Activated CD4-positive, alpha-beta T cell treated with anti-CD3 and anti-CD28 coated beads, Interleukin-2, amount 10 ng/mL, durations not matched to agents 7 days and 5 days (primary cell): ENCODE measurements at places on chromosomes 11 and 22.

- no peak overlapping the region for H3K27ac ChIP-seq
- DNase-seq: no peak
- H3K4me1 ChIP-seq: no peaks in the 10 kb centered on the region
- H3K36me3 ChIP-seq: peaks cover 2% of the 10 kb centered on the region
- no peaks in the 10 kb centered on the region for H3K27me3 ChIP-seq
- H3K4me3 ChIP-seq: no peak overlapping the region
Measured at GRCh38 chr22:46639843-46640242, 19.7 kb downstream of the GRAMD4 start.

DNA sequence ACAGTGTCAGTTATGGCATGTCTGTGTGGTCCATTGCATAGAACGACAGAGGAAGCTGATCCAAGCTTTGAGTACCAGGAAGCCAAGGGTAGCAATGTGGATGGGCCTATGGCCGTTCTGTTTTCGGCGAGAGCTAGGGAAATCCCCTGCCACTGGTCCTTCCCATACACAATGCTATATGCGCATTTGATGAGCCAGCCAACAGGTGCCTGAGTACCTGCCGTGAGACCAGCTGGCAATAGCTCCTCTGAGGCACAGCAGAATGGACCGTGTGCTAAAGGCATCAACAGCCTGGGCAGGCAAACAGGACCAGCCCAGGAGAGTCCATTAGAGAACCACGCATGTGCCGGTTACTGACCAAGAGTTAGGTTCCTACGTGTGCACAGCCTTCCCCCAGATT lies 753.0 kb downstream of the NTM start:
- DNase-seq: no peak
- H3K27me3 ChIP-seq: no peaks in the 10 kb centered on the region
- no peaks in the 10 kb centered on the region for H3K4me1 ChIP-seq
- no peak overlapping the region for H3K27ac ChIP-seq

- DNase-seq: no peak
- H3K27me3 ChIP-seq: no peaks in the 10 kb centered on the region
- peaks cover 2% of the 10 kb centered on the region for H3K36me3 ChIP-seq
- H3K27ac ChIP-seq: no peak overlapping the region
- peaks cover 29% of the 10 kb centered on the region for H3K4me1 ChIP-seq
Measured at GRCh38 chr11:123474994-123475393, 44.9 kb downstream of the GRAMD1B start.

DNA sequence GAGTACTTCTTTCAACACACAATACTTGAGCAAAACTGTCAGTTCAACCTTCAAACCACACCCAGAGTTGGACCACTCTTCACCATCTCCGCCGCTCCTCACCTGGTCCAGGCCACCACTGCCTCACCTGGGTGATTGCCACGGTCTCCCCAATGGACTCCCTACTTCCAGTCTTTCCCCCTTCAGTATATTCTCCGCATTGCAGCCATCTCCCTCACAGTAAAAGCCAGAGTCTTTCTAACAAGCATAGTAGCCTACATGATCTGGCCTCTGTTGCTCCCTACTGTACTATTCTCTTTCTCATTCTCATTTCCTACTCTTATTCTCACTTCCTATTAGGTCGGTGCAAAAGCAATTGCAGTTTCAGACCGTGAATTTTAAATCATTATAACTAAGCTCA lies 28.5 kb downstream of the AASDHPPT start:
- H3K4me1 ChIP-seq: no peaks in the 10 kb centered on the region
- no peaks in the 10 kb centered on the region for H3K27me3 ChIP-seq
- no peak for DNase-seq
- no peaks in the 10 kb centered on the region for H3K36me3 ChIP-seq

GRCh38 chr11:57639321-57640067 lies 10.2 kb downstream of the YPEL4 start:
- H3K27ac ChIP-seq: peak overlapping the region; percentile 25
- no peaks in the 10 kb centered on the region for H3K36me3 ChIP-seq
- peaks cover 36% of the 10 kb centered on the region for H3K4me1 ChIP-seq
- H3K4me3 ChIP-seq: peak overlapping the region; percentile 82

DNA sequence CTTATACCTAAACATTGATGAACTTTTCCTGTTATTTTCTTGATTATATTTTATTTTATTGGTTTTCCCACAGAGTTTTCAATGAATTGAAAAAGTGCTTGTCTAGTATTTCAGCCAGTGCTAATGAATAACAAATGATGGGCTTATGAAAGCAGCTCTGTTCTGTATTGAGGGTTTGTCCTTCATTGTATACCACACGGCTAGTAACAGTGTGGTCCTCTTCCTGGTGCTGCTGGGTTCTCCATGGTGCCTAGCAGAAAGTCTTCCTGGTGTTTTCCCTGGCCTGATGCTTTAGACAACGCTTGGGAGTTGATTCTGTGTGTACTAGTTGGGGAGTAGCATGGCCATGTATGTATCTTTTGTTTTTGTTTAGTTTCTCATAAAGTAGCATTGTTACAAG lies 89.1 kb downstream of the MTMR3 start:
- no peak for DNase-seq
- H3K27ac ChIP-seq: no peak overlapping the region
- no peak overlapping the region for H3K4me3 ChIP-seq
- no peaks in the 10 kb centered on the region for H3K4me1 ChIP-seq

- H3K4me3 ChIP-seq: no peak overlapping the region
- no peaks in the 10 kb centered on the region for H3K27me3 ChIP-seq
- peaks cover 65% of the 10 kb centered on the region for H3K4me1 ChIP-seq
- no peak overlapping the region for H3K27ac ChIP-seq
Measured at GRCh38 chr22:37190262-37190780, 2.3 kb upstream of the C1QTNF6 start.

GRCh38 chr11:86129740-86130540 lies 61.1 kb upstream of the PICALM start:
- no peak overlapping the region for H3K27ac ChIP-seq
- no peak overlapping the region for H3K4me3 ChIP-seq
- DNase-seq: no peak
- H3K4me1 ChIP-seq: peaks cover 1% of the 10 kb centered on the region
- H3K36me3 ChIP-seq: no peaks in the 10 kb centered on the region

- H3K27ac ChIP-seq: no peak overlapping the region
- no peaks in the 10 kb centered on the region for H3K4me1 ChIP-seq
- DNase-seq: no peak
- no peaks in the 10 kb centered on the region for H3K27me3 ChIP-seq
- no peak overlapping the region for H3K4me3 ChIP-seq
- H3K36me3 ChIP-seq: no peaks in the 10 kb centered on the region
Measured at GRCh38 chr22:19704355-19705015, 9.8 kb upstream of the SEPTIN5 start.

DNA sequence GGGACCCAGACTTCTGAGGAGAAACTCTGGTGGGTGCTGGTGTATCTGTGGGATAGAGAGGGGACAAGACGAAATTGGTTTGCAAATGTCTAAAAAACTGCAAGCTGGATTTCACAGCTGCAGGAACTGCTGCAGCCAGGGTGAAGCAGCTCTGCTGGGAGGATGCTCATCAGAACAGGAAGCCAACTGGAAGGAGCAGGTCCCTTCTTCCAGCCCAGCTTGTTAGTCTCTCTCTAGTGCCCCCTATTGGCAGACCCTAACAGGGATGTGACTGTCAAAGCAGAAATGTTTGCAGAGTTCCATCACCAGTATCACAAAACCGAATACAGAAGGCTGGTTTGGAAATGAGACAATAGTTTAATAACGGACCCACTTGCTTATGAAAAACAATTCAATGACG lies 74.8 kb upstream of the SLC22A12 start:
- no peaks in the 10 kb centered on the region for H3K4me1 ChIP-seq
- peaks cover 8% of the 10 kb centered on the region for H3K27me3 ChIP-seq

- H3K27ac ChIP-seq: no peak overlapping the region
- peaks cover 2% of the 10 kb centered on the region for H3K27me3 ChIP-seq
- no peak overlapping the region for H3K4me3 ChIP-seq
- no peaks in the 10 kb centered on the region for H3K36me3 ChIP-seq
Measured at GRCh38 chr11:2259466-2259830, 10.9 kb downstream of the ASCL2 start.

GRCh38 chr11:61495801-61496601 lies 12.5 kb upstream of the LRRC10B start:
- no peak overlapping the region for H3K27ac ChIP-seq
- no peak for DNase-seq
- H3K4me3 ChIP-seq: no peak overlapping the region
- no peaks in the 10 kb centered on the region for H3K27me3 ChIP-seq
- H3K4me1 ChIP-seq: no peaks in the 10 kb centered on the region

DNA sequence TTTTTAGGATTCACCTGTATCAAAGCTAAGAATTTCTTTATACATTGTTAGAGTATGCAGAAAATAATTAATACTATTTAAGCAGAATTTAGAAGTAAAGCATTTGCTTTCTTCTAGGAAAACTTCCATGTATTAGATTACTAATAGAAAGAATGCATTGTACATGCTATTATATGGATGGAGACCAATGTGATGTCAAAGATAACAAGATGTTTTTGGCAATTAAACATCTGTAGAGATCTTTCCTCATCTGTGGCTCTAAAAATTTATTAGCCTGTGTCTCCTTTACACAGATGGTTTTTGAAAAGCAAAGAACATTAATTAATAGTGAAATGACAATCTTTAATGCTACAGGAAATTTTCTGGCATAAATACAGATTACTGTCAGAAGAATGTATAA lies 198.4 kb upstream of the CCDC179 start:
- H3K4me3 ChIP-seq: no peak overlapping the region
- no peak overlapping the region for H3K27ac ChIP-seq
- H3K27me3 ChIP-seq: no peaks in the 10 kb centered on the region
- H3K36me3 ChIP-seq: no peaks in the 10 kb centered on the region

DNA sequence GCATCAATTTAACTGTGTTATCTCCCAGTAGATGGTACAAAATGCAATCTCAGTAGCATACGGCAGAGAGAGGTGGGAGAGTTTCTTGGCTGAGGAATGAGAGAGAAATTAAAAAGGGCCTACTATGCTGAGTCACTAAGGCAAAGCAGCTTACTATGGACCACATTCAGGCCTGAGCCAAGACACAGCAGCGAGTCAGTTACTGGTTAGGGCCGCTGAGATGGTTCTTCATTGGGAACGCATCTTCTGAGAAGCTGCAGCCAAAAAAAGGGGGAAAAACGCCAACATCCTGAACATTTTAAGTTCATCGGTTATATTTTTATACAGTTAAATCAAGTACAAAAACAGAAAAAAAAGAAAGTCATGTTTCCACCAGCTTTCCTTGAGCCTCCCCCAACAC lies 61.1 kb upstream of the BDNF start:
- H3K27ac ChIP-seq: no peak overlapping the region
- H3K27me3 ChIP-seq: no peaks in the 10 kb centered on the region
- DNase-seq: no peak
- no peaks in the 10 kb centered on the region for H3K4me1 ChIP-seq
- H3K4me3 ChIP-seq: no peak overlapping the region

- peaks cover 2% of the 10 kb centered on the region for H3K36me3 ChIP-seq
- H3K4me3 ChIP-seq: no peak overlapping the region
- no peak overlapping the region for H3K27ac ChIP-seq
- no peaks in the 10 kb centered on the region for H3K27me3 ChIP-seq
- DNase-seq: no peak
Measured at GRCh38 chr11:88538098-88538497, 200.6 kb upstream of the CTSC start.

DNA sequence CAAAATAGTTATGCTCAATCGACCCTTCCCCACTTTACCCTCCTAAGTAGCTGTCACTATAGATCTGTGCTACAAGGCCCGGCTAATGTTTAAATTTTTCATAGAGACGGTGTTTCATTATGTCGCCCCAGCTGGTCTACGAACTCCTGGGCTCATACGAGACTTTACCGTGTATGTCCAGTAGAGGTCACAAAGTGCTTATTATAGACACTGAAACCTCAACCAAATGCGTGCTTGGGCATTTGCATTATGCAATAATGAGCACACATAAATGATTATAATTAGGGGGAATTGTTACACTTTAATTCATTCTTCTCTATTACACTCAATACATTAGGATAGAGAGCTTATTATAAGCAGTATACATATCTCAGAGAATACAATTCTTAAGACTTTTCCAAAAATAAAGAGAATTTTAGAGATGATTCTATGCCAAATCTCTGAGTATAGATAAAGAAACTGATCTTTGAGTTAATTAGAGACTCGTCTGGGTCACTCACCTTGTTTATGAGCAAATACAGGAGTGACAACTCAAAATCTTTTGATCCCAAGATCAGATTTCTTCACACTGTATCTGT lies 12.5 kb upstream of the MRPL16 start:
- H3K4me1 ChIP-seq: peaks cover 15% of the 10 kb centered on the region
- no peaks in the 10 kb centered on the region for H3K36me3 ChIP-seq
- no peaks in the 10 kb centered on the region for H3K27me3 ChIP-seq

GRCh38 chr22:50529897-50530579 lies at the start of gene TYMP:
Gene TYMP (minus strand): TSS chr22:50530012. CDS start chr22:50529709, 303 bp downstream.
- DNase-seq: peak; percentile 78
- H3K4me1 ChIP-seq: peaks cover 47% of the 10 kb centered on the region
- peak within 1 kb of the TSS; percentile 100 for H3K27ac ChIP-seq
- peak within 1 kb of the TSS; percentile 96 for H3K4me3 ChIP-seq
- H3K27me3 ChIP-seq: no peaks in the 10 kb centered on the region
- peaks cover 34% of the 10 kb centered on the region for H3K36me3 ChIP-seq

DNA sequence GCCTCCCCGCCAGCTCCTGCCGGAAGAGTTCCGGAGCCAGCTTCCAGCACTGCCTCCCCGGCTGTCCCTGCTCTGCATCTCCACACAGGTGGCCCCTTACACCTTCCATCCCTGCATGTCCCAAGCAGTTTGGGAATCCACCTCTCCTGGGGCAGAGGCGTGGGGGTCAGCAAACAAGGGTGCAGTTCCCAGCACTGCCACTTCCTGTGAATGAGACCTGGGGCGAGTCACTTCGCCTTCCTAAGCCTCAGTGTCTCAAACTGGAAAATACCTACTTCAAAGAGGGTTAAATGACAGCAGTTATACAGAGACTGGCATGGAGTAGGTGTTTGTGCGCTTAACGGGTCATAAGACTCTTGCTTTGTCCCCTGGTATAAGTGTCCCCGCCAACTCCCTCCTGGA lies 5.2 kb downstream of the CYTH4 start:
- no peaks in the 10 kb centered on the region for H3K27me3 ChIP-seq
- H3K4me1 ChIP-seq: peaks cover 74% of the 10 kb centered on the region

GRCh38 chr11:45181193-45181888 lies 34.9 kb downstream of the PRDM11 start:
- H3K4me1 ChIP-seq: peaks cover 3% of the 10 kb centered on the region
- no peak overlapping the region for H3K4me3 ChIP-seq
- no peak for DNase-seq
- H3K27ac ChIP-seq: no peak overlapping the region

DNA sequence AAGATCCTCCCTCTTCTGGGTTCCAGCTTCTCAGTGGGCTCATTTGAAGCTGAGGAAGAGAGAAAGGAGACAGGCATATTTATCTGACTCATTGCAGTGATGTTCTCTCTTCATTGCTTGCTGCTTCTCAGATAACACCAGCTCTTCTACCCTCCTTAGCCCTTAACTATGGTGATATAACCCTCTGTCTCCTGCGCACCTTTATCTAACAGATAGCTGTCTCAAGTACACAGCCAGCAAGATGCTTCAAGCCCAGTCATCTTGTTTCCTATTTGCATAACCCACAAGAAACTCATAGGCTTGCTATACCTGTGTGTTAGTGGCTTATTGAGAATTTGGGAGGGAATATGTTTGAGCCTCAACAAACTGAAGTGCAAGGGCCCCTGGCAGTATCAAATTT lies 12.6 kb downstream of the PRSS23 start:
- H3K4me3 ChIP-seq: no peak overlapping the region
- no peaks in the 10 kb centered on the region for H3K36me3 ChIP-seq
- no peak overlapping the region for H3K27ac ChIP-seq
- DNase-seq: no peak
- no peaks in the 10 kb centered on the region for H3K4me1 ChIP-seq
